ENCODE measurements at places on chromosomes 3 and 15.

GRCh38 chr3:4195006-4195405 is 108.2 kb upstream of the SETMAR start:
- DNase-seq = no peak

GRCh38 chr15:51114437-51115119 is 19.9 kb upstream of the TNFAIP8L3 start:
- DNase-seq = no peak

GRCh38 chr3:14832975-14833722 is 14.4 kb downstream of the FGD5 start:
- DNase-seq = no peak

- peak; percentile 78 for DNase-seq
These were observed 16.1 kb upstream of the SEMA4B start for GRCh38 chr15:90184786-90185704.

DNA sequence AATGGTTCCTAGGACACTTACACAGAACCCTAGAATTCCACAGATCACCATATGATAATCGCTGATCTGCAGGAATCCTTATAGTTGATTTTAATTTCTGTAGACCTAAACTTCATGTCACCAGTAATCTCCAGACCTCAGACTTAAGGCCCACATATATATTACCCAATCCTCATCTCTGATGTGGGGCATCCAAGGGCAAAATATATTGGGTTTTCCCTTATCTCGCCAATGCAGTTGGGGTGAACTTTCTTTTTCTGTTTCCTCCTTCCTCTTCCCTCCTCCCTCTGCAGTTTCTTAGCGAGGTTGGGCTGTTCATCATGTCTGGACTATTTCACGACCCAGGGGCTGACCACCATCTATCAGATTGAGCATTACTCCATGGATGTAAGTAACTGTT is 230.2 kb downstream of the P3H2 start:
- DNase-seq = no peak

DNA sequence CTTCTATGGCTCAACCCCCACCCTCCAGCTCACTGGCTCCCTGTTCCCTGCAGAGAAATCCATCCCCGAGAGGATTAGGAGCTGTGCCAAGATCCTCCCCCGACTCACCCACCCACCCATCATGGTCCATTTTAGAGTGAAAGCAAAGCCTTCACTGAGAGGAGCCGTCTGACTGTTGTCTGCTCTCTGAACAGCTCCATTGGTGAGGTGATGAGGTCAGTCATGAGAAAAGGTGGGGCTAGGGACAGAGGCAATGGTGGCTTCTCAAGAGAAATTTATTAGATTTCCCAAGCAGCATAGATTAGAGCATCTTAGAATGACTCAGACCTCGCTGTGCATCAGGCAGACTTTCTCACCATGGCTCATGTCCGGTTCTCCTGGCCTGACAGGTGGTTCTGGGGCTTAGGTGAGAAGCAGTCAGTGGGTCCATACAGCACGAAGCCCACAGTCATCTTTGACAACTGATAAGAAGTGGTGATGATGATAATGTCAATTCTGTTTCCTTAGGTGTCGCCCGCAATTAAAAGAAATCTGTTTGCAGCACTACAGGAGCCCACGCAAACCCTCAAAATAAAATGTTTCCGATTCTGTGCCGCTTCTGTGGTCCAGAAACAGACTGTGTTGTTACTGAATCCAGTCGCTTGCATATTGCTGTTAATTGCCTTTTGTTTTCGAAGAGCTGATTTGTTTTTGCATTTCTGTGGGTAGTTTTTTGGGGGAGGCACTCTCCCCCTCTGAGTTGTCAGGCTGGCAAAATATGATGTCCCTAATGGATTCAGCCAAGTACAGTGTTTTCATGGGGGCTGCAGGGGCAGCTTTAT is 24.8 kb upstream of the RHO start:
- DNase-seq = no peak
